Natural killer cell treated with Interleukin-12 subunit alpha and Interleukin-12 subunit beta and Interleukin-15 and Interleukin-18, amount 100 ng/mL, for 72 hours (primary cell): ENCODE measurements at places on chromosomes 5 and 9. TPM values are rescaled to one million over a fixed set of nuclear protein-coding genes. Genes with fewer than 3 reads are reported as not detected.

The SPINK4 gene
- total RNA-seq, result not detected

DNA sequence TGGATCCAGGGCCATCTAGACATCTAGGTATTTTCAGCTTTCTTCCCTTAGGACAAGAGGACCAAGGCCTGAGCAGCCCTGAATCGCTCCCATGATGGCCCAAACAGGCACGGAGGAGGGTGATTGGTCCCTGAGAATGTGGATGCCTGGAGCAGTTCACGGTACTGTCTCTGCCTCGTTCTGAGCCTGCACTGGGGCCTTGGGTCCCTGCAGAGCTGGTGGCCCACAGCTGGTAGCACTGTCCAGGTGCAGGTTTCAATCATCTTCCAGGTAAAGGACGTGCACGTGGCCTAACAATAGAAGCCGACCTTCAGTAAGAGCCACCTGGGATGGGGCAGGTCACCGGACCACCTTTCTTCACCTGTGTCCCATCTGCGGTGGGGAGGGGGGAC is 19.4 kb upstream of the FCN1 start:
- DNase-seq, result peak; percentile 56

GRCh38 chr5:92041206-92041605 is 658.1 kb upstream of the ARRDC3 start:
- no peak for DNase-seq

- DNase-seq, result no peak
Measured at GRCh38 chr9:36086442-36086841, 49.7 kb downstream of the RECK start.

DNA sequence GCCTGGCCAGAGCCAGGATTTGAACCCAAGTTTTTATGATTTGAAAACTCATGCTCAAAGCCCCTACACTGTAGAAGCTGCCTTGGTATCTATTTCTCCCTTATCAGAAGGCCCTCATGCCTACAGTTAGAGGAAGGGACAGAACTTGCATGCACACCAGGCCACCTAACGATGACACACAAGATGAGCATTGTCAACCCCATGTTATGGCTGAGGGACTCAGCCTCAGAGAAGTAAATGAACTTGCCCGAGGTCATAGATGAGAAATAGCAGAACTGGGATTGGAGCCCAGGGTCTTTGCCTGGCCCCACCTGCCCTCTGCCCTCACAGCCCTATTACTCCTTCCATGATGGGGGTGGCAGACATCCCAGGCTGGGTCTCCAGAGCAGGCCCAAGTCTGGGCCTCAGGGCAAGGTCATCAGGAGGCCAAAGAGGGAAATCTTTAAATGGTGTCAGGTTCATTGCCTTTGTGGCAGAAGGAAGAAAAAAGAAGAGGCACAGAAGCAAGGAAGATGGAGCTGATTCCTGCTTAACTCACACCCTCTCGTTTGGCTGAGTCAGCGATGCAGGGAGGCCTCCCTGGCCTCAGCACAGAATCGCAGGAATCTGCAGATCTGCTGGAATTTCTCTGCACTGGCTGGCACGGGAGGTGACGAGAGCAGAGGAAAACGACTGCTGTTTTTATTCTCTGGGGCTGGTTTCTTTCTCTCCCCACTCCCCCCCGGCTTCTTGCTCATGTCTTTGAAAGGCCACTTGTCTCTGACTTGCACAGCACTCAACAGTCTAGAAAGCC is 20.6 kb upstream of the CRB2 start:
- no peak for DNase-seq

DNA sequence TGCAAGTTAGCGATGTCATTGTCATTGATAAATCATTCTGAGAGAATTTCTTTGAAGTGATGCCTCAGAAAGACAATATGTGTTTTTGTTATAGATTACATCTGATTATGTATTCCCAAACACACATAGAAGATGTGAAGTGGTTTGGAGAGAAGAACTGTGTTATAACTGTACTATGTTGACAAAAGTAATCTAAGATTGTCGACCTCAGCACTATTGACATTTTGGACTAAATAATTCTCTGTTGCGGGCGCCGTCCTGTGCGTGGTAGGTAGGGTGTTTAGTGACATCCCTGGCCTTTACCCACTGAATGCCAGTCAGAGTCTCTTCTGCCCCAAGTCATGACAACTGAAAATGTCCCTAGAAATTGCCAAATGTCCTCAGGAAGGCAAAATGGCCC is 77.8 kb downstream of the CFAP90 start:
- DNase-seq, result no peak

DNA sequence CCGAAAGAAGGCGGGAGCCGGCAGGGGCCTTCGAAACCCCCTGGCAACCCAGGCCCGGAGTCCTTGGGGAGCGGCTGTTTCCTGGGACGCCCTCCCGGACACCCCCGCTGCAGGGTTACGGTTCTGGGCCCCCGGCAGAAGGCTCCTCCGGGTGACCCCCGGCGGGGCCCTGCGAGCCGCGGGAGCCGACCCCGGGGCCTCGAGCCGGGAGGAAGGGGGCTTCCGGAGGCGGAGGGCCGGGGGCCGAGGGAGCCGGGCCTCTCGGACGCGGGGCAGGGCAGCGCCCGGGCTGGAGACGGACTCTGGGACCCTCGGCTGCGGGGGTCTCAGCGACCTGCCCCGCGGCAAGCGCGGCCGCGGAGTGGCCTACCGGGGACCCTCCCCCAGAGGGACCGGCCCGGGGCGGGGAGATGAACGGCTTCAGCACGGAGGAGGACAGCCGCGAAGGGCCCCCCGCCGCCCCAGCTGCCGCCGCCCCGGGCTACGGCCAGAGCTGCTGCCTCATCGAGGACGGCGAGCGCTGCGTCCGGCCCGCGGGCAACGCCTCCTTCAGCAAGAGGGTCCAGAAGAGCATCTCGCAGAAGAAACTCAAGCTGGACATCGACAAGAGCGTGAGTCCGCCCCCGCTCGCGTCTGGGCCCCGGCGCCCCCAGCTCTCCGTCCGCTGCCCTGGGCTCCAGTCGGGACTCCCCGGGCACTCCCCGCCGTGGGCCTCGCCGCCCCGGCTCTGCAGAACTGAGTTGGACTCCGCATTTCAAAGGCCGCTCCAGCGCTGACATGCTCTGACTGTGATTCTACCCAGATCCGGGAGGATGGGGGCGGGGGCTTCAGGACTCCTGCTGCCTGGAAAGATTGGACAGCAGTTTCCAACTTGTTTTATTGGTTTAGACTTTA is 645 bp downstream of the SAP30L start:
- peak; percentile 69 for DNase-seq

GRCh38 chr9:90423661-90424193 is 218.9 kb downstream of the DIRAS2 start:
- DNase-seq, result no peak

- DNase-seq, result no peak
Measured at GRCh38 chr5:115626445-115626823, 598 bp upstream of the TMED7 start.

GRCh38 chr5:3593771-3594509 is 1.7 kb upstream of the IRX1 start:
- no peak for DNase-seq

- DNase-seq, result no peak
Measured at GRCh38 chr5:95221234-95221633, 63.7 kb downstream of the MCTP1 start.

DNA sequence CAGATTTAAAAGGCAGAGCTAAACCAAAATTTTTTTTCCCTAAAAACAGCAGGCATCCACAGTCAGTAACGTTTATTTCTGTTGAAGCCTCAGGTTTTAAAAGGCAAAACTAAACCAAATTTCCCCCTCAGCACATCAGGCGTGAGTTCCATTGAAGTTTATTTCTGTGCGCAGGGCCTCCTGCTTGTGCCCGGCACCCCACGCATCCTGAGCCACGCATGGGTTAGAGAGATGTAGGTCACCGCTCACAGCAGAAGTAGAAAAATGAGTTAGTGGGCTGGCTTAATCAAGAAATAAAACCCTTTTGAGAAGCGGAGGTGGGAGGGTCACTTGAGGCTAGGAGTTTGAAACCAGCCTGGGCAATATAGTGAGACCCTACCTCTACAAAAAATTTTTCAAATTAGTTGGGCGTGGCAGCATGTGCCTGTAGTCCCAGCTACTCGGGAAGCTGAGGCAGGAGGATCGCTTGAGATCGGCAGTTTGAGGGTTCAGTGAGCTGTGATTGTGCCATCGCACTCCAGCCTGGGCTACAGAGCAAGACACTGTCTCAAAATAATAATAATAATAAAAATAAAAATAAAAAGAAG is 75.6 kb upstream of the SPIN1 start:
- DNase-seq, result no peak

DNA sequence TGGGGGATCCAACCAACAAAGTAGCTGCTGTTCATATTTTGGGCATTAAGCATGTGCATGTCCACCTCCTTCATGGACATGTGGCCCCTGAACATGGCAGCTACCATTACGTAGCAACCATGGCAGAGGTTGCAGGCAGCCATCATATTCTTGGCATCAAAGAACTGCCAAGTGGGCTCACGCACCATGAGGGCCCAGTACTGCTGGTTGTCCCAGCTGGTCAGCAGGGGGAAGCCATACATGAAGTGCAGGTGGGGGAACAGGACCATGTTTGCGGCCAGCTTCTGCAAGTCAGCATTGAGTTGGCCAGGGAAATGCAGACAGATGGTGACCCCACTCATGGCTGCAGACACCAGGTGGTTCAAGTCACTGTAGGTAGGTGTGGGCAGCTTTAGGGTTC is 9.5 kb downstream of the MTAP start:
- no peak for DNase-seq
